ENCODE measurements at places on chromosomes 3 and 15.
A peak's percentile ranks its signal among the peaks of the same experiment; 100 is the strongest.

DNA sequence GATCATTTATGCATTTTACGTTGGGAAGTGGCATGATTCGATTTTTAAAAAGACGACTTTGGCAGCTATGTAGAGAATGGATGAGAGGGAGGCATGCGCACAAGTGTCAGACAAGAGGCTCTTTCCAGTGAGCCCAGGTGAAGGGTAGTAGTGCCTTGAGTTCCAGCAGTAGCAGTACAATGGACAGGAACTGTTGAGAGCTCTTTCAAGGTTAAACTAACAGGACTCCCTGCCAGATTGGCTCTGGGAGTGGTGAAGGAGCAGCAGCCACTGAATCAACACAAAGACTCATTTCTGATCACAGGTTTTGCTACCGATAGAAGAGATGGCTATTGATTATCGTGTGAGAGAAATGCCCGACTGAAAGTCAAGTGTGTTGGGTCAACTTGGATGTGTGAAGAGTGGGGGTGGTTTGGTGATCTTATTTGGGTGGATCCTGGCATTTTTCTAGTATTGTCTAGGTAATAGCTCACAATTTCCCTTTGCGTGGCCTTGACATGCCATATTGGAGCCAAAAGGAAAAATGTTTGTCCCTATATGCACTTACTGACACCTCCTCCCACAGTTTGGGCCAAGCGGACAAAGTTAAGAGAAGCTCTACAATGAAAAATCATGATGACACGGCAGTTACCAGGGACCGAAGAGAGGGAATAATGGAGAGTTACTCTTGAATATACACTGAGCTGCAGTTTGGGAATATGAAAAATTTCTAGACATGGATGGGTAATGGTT, 81.6 kb upstream of the MDFIC2 start:
- DNase-seq: no peak

DNA sequence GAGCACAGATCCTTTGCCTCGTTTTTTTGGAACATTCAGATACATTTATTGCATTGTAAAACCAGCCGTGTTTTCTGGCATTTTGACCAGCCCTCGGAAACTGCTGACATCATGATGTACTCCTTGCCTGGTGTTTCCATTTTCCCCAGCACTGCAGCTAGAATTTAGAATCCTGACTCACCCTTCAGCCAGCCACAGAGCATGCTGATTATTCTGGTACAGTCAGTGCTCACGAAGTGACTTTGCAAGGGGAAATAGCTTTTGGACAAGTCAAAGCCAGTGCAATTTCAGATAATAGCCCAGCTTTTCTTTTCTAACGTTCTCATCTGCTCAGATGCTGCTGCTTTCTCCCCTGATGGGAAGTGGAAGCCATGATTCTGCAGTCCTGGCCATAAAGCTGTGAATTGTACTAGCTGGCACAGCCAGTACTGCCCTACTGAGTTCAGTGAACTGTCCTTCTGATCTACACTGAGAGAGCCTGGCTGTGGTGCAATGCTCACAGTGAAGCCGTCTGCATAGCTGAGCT, 12.1 kb upstream of the CNBP start:
- DNase-seq: peak; percentile 76

DNA sequence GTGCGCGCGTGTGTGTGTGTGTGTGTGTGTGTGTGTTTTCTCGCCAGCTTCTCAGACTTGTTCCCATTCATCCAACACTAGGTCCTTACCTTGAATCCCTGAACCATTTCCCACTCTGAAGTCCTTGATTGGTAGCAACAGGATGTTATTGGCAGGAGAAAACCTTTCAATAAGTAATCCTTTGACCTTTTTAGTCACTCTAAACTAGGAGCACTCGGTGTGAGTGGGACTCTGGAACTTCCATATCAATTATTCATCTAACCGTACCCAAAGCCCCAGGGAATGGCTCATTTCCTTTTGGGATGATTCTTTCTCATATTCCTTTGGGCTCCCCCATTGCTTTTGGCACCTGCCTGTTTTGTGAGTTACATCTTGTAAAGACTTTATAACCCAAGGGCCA, 140.2 kb upstream of the SPRED1 start:
- DNase-seq: no peak

GRCh38 chr3:194407423-194407822, 8.4 kb upstream of the GP5 start:
- no peak for DNase-seq

DNA sequence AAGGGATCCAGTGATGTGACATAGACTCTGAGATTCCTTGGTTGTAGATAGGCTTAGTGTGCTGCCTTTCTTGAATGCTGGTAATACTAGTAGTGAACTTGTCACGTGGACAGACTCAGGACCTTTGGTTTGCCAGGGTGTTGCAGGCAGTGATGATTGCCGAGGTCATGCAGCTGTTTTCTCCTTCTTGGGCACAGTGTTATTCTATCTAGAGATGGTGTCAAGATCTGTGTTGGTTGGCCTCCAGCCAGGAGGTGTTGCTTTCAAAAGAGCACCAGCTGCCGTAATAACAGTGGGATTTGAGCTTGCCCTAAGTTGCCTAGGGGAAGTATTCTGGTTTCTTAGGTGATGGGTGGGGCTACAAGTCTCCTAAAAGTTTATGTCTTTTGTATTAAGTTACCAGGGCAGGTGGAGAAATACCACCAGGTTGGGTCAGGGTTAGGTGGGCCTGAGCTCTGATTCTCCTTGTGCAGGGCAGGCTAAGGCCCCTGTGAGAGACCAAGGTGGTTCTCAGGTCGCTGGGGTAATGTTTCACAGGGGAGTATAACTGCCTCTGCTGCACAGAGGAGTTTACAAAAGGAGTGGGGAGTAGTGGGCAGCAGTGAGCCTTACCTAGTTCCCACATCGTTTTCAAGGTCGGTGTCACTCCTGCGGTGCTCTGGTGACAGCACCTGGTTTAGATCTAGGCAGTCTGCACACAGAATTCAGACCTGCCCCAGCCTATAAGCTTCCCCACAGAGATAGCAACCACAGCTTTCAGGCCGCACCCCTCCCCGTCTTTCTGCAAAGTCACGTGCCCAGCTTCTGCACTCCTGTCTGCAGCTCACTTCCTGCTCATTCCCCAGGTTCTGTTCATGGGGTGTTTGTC, 350.3 kb downstream of the DOCK3 start:
- DNase-seq: no peak

DNA sequence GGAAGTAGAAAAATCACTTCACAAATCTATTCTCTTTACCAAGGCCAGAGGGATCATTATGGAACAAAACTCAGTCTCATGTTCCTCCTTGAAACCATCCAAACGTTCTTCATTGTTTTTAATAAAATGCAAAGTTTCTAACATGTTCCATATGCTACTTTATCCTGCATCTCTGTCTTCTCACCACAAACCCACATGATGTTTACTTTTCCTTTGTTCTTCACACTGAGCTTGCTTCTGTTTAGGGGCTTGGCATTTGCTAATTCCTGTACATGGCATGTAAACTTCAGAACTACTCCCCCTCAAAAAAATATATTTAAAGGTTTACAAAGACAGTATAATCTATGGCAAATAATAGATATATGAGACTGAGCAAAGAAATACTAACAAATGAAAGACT, 651.4 kb downstream of the OTOL1 start:
- no peak for DNase-seq

- DNase-seq: peak; percentile 64
These were observed 70.8 kb downstream of the RAP2B start for GRCh38 chr3:153232851-153233271.

- no peak for DNase-seq
These were observed 441.5 kb upstream of the ARHGEF26 start for GRCh38 chr3:153679714-153680113.

GRCh38 chr3:129051871-129052340, 8.7 kb upstream of the GP9 start:
- DNase-seq: no peak

GRCh38 chr15:65355173-65355987, 22.4 kb downstream of the IGDCC3 start:
- no peak for DNase-seq

DNA sequence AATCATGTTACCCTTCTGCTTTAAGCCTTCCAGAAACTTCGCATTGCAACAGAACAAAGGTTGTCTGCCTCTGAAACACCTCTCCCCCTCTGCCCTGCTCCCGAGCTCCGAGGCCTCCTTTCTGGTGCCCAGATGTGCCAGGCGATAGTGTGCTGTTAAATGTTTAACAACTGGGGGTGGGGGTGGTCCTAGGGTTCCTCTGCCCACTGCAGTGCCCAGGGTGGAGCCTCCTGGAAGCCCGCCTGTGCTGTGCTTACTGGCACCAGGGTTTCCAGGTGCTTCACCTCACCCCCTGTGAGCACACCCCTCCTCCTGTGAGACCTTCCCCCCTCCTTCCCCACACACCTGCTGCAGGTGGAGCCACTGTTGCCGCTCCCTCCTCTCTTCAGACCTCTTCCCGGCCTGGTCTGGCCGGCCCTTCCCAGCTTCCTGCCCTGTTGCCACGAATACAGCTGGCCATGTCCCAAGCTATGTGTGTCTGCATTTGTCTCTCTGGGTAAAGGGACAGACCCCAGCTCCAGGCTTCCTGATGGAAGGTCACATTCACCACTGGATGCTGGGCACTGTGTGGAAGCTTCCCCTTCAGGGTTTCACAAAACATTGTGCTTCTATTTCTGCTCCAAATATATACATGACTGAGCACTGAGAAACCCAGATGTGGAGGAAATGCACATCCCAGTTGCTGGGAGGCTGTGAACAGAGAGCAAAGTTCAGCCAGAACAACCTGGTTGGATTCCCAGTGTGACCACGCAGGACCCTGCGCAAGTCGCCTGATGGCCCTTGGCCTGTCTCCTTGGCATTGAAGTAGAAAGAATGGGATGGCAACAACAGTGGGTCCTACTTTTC, 37.2 kb downstream of the MGLL start:
- DNase-seq: no peak

DNA sequence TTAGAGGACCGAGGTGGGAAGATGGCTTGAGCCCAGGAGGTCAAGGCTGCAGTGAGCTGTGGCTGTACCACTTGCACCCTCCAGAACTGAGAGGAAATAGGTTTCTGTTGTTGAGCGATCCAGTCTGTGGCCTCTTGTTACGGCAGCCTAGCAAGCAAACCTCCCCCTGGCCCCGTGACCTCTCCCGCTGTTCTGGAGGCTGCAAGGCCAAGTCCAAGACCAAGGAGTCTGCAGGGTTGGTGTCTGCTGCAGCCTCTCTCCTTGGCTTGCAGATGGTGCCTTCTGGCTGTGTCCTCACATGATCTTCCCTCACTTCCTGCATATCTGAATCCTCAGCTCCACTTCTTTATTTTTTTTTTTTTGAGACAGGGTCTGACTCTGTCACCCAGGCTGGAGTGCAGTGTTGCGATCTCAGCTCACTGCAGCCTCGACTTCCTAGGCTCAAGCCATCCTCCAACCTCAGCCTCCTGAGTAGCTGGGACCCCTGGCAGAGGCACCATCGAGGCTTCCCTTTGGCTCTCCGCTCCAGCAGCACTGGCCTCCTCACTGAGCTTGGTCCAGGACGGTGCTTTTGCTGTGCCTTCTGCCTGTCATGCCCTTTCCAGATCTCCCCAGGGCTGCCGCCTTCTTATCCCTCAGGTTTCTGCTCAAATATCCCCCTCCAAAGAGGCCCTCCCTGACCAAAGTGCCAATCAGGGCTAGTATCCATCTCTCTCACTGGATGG, 18.0 kb upstream of the PLXND1 start:
- no peak for DNase-seq

GRCh38 chr15:78195735-78196201, 38.6 kb downstream of the ACSBG1 start:
- no peak for DNase-seq

GRCh38 chr3:88879905-88880304, 227.5 kb upstream of the EPHA3 start:
- no peak for DNase-seq

DNA sequence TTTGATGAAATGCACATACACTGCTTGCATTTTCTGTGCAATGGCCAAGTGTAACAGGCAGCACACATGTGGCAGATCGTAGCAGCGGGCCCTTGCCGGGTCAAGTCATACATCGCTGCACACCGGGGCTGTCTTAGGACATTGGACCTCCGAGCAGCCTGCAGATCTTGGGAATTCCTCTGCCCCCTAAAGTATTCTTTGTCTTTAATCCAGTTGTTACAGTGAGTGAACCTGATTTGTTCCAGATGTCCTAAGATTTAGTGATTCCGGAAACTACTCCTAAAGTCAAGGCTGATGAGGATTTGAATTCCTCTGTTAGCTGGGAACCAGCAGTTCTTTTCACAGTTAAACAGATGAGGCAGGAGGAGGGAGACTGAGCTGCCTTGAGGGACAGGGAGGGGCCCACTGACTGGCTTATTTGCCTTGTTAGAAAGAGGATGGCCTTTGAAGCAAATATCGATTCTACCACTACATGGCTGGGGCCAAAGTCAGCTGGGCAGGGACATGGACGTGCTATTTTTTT, 190.7 kb upstream of the CTDSPL start:
- DNase-seq: no peak

DNA sequence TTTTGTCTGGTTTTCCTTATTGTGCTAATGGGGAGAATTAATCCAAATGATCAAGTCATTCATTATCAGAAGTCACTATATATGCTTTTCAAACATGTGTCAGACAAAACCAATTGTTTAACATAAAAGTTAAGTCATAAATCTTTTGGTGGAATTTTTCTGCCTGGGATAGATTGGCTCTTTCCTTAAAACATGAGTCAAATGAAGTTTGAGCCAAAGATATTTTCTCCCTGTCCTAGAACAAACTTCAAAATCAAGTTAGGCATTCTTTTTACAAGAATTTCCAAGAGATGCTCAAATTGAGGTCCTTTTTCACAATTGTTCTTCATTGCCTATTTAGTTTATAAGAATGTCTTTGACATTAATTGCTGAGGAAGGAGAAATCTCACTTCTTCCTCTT, 138.3 kb downstream of the UACA start:
- no peak for DNase-seq

DNA sequence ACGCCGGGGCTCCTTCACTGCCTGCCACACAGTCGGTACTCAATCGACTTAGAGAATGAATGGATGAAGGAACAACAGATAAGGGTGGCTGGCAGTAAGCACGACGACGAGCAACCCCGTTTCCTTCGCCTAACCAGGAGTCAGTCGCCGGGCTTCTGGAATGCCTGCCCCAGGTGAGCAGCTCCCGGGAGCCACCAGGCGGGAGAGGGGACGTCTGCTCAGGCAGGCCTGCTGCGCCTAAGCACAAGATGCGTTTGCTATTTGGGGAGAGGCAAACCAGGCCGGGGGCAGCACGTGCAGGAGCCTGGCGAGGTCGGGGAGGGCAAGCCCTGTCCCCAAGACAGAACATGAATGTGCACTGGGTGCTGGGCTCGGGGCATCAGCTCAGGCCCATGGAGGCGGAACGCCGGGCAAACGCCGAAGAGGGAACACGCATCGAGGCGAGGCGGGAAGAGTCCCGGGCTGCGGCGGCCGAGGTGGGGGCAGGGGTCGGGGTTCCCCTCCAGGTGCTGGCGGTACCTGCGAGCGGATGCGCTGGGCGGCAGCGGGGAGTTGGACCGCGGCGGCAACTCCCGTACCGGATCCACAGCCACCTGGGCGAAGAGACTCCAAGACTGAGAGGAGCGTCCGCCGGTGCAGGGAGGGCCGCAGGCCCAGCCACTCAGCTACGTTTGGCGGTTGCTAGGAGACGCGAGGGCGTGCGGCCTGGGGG, at the start of gene CFAP92:
CFAP92 (minus strand) TSS at position 616 of the 712 bp plus-strand sequence. CDS start 772 bp downstream, outside the sequence.
- peak; percentile 26 for DNase-seq

DNA sequence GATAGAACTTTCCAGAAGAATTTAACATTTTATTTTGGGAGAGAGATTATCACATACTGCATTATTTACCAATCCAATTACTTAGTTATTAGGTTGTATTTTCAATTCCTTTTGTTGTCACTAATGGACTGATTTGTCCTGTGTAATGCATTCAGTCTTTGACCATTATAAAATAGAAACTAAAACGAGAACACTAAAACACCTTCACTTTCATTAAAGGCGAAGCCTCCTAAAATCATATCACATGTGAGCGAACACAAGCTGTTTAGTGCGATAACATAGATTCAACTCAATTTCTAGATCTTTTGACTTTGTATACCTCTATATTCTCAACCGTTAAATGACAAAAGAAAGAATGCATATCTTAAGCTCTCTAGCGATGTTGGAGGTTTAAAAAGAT, 253.4 kb downstream of the VGLL3 start:
- DNase-seq: no peak

Data from amniotic stem cell (primary cell).